ENCODE measurements at places on chromosomes 6 and 20. TPM values are rescaled to one million over a fixed set of nuclear protein-coding genes. Genes with fewer than 3 reads are reported as not detected.

AGPAT1 gene
- total RNA-seq: 41.7 TPM

TRIM15 gene
- not detected for total RNA-seq

EYS gene
- under 0.01 TPM for total RNA-seq

CST7 gene
- 18.6 TPM for total RNA-seq

ZSCAN23 gene
- 2.2 TPM for total RNA-seq

AGER gene
- 0.81 TPM for total RNA-seq

TP53TG5 gene
- total RNA-seq: not detected

TCF15 gene
- 0.81 TPM for total RNA-seq

SPATA2 gene
- 6.2 TPM for total RNA-seq

ATP6V1G2 gene
- total RNA-seq: 1.1 TPM

POU3F2 gene
- not detected for total RNA-seq

CFAP61 gene
- not detected for total RNA-seq

SMLR1 gene
- total RNA-seq: not detected

CTCFL gene
- not detected for total RNA-seq

GNAS-AS1 gene
- total RNA-seq: under 0.01 TPM

LRRN4 gene
- under 0.01 TPM for total RNA-seq

CRISP3 gene
- total RNA-seq: under 0.01 TPM

PXDC1 gene
- total RNA-seq: 7.3 TPM

CST2 gene
- not detected for total RNA-seq

SLC24A3 gene
- 1.9 TPM for total RNA-seq

CD24 gene
- 3.5 TPM for total RNA-seq

TRAPPC3L gene
- total RNA-seq: not detected

RBBP8NL gene
- total RNA-seq: not detected

ANGPT4 gene
- not detected for total RNA-seq

MEP1A gene
- not detected for total RNA-seq

MATN4 gene
- total RNA-seq: under 0.01 TPM

FYN gene
- total RNA-seq: 20.2 TPM

MTHFD1L gene
- total RNA-seq: 9.2 TPM

OR5V1 gene
- not detected for total RNA-seq

TSBP1 gene
- total RNA-seq: not detected

PPP1R3G gene
- total RNA-seq: under 0.01 TPM

KCNK17 gene
- 18.0 TPM for total RNA-seq

TMEM74B gene
- 0.27 TPM for total RNA-seq

PRR18 gene
- total RNA-seq: not detected

DPPA5 gene
- not detected for total RNA-seq

ZSWIM3 gene
- 8.1 TPM for total RNA-seq

C6orf163 gene
- total RNA-seq: 0.81 TPM

PSORS1C1 gene
- 0.27 TPM for total RNA-seq

EPPIN gene
- total RNA-seq: not detected

PLA2G7 gene
- total RNA-seq: not detected

MAFB gene
- 0.27 TPM for total RNA-seq

FAM209B gene
- total RNA-seq: not detected

POM121L2 gene
- total RNA-seq: not detected

FAM229B gene
- total RNA-seq: 5.1 TPM

STK38 gene
- 13.5 TPM for total RNA-seq

EEF1A2 gene
- 0.27 TPM for total RNA-seq

MAN1A1 gene
- total RNA-seq: 109 TPM

RSPO4 gene
- total RNA-seq: not detected

MRPL18 gene
- 29.4 TPM for total RNA-seq

TPD52L1 gene
- total RNA-seq: 1.1 TPM

C6orf58 gene
- total RNA-seq: not detected

BTN1A1 gene
- not detected for total RNA-seq

TBX18 gene
- total RNA-seq: under 0.01 TPM

ABHD16A gene
- total RNA-seq: 75.4 TPM

MAP7 gene
- total RNA-seq: 30.4 TPM

BRPF3 gene
- total RNA-seq: 10.5 TPM

LY6G5B gene
- total RNA-seq: 7.8 TPM

IP6K3 gene
- total RNA-seq: not detected

ADA gene
- total RNA-seq: 96.7 TPM
